Epithelial cell of esophagus (primary cell): ENCODE measurements at places on chromosomes 2 and 18.

- no peak for DNase-seq
These were observed 17.8 kb downstream of the PDCL3 start for GRCh38 chr2:100580367-100581276.

DNA sequence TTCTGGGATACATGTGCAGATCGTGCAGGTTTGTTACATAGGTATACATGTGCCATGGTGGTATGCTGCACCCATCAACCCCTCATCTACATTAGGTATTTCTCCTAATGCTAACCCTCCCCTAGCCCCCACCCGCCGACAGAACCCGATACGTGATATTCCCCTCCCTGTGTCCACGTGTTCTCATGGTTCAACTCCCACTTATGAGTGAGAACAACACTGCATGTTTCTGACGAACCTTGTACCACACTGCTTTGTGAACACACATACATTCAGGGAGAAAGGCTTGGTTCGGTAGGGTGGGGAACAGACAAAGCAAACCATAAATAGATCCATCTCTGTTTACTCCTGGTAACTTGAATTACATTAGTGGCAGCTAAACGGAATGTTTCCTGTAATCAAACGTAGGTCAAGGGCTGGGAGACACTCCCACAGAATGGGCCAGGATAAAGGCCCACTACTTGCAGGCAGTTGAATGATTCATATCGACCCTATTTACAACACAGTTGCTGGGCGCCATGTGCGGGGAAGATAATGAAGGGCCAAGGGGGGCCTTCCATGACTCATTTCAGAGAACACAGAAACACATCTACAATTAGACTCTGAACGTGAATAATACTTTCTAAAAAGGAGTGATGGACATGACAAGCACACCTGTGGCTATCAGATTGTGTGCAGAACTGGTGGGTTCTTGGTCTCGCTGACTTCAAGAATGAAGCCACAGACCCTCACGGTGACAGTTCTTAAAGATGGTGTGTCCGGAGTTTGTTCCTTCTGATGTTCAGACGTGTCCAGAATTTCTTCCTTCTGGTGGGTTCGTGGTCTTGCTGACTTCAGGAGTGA is 56.8 kb upstream of the KIDINS220 start:
- no peak for DNase-seq

DNA sequence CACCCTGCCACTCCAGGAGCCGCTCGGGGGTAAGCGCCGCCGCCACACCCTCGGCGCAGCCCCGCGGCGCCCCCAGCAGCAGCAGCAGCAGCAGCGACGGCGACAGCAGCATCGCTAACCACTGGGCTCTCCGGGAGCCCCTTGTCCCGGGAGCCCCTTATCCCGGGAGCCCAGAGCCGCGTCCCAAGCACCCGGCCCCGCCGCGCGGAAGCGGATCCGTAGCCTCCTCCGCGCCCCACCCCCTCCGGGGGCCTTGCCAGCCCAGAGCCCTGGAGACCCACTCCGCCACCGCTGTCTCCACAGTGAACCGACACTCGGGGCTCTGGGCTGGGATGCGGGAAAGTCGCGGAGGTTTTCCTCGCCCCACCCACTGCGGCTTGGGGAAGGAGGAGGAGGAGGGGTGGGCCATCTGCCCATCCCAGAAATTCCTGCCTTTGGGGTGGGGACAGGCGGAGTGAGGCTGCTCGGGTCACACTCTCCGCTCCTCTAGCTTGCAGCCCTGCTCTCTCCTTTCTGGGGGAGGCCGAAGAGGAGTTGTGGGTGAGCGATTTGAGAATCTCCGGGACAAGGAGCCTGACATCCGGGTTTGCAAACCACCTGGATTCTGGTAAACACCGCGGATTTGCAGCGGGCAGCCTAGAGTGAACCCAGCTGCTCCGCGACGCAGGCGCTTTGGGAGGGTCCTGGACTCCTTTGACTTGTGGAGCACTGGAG is at the start of gene PLA2R1:
Gene PLA2R1 (minus strand): TSS at position 324 of the 714 bp plus-strand sequence. CDS start 212 bp downstream, at position 112.
- peak; percentile 53 for DNase-seq

DNA sequence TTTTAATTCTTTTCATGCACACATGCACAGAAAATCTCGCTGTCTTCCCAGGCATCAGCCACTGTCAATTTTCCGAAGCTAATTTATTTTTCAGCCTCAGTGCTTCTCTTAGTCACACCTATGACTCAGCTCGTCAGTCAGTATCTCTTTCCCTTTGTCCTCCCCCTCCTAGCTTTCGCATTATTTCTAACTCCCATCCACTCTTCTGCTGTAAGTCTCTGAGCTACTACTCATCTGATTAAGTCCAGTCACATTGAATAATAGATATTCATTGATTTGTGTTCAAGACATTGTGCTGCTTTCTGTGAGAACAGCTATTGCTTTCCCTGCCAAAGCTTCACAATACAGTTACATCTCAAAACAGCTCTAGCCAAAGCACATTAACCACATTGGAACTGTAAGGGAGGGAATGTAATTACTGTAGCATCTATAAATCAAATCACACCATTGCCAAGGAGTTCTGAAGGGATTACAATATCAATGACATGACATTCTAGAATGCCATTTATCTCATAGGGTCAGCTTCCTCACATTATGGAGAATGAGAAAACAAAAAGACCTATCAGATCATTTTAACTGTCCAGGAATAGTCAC is 89.4 kb downstream of the SCN3A start:
- peak; percentile 77 for DNase-seq

DNA sequence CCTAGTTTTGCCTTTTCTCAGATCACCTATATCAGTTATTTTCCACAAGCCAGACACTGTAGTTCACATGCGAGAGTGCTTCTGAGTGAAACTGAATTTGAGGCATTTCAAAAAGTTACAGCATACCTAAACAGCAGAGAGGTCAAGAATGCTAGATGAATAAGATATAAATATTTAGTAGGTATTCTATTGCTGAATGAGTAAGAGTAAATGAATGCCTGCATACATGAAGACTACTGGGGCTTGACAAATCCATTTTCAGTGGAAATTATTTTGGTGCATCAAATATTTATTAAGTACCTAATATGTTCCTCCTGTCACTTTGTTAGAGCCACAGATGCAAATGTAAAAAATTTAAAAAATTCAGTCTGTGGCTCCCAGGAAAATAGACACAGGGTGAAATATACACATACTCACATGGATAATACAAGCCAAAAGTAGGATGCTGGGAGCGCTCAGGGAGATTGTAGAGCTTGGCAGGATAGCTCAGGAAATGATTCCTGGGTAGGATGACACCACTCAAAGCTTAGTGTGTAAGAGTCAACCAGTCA is 27.6 kb upstream of the CDC42EP3 start:
- no peak for DNase-seq

- DNase-seq: peak; percentile 45
These were observed 111.2 kb downstream of the FMNL2 start for GRCh38 chr2:152446213-152446612.

DNA sequence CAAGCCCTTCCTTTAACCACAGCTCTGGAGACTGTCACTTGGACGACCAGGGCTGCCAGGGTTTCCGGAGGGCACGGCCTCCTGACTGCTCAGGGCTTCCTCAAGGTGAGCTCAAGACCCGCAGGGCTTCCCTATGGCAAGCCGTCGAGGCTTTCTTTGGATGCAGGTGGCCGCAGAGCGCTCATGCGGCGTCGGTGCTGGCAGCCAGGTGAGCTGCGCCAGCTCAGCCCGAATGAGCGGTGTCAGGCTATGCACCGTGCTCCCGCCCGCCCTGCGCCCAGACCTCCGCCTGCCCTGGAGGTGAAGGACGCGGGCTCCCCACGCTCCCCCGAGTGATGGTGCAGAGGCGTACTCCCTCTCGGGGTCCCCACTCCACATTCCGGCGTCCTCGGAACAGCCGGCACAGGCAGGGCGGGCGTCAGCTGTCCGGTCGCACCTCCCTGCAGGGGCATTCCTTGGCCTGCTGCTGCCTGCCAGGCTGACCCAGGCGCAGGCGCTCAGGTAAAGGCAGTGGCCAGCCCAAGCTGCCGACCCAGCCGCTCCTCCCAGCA is 20.8 kb upstream of the TUBB6 start:
- peak; percentile 60 for DNase-seq

GRCh38 chr2:210635257-210635656 is 78.9 kb downstream of the CPS1 start:
- no peak for DNase-seq

DNA sequence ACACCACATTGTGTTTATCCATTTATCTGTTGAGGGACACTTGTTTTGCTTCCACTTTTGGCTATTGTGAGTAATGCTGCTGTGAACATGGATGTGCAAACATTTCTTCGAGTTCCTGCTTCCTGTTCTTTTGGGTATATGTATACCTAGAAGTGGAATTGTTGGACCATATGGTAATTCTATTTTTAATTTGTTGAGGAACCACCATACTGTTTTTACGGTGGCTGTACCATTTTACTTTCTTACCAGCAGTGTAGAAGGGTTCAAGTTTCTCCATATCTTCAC is 23.1 kb downstream of the ANXA4 start:
- no peak for DNase-seq

- no peak for DNase-seq
These were observed 2.0 kb downstream of the EIF2AK2 start for GRCh38 chr2:37154785-37155184.

DNA sequence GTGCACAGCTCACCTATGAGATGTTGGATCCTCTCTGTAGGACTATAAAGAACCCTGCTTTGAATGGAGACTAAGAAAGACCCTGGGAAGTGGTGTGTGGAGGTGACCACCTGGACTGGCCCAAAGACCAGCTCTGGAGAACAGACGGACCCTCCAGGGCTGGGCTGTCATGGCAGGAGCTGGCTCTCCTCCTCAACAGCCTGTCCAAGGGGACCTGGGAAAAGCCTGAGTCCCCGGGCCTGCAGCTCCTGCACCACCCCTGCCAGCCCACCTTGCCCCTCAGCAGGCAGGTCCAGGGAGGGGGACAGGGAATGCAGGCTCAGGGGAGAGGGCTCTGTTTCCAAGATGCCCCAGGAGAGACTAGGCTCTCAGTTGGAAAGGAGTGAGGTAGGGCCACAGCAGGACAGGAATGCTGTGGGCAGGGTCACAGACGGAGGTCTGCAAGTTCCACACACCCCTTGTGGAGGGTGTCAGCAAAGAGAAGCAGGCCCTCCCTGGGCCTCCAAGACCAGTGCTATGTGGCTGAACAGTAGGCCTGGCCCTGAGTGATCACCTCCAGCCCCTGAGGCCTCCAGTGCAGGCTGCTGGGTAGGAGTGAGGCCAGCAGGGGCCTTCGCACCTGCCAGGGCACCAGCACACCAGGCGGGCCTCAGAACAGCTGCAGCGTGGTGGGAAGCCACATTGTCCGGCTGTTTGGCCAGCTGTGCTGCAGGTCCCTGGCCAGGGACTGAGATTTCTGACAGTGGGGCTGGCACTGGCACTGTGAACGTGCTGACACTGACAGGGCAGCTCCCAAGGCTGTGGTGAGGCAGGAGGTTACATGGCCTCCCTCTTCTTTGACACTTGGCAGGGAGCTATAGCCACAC is 86.4 kb upstream of the OTOS start:
- DNase-seq: no peak

DNA sequence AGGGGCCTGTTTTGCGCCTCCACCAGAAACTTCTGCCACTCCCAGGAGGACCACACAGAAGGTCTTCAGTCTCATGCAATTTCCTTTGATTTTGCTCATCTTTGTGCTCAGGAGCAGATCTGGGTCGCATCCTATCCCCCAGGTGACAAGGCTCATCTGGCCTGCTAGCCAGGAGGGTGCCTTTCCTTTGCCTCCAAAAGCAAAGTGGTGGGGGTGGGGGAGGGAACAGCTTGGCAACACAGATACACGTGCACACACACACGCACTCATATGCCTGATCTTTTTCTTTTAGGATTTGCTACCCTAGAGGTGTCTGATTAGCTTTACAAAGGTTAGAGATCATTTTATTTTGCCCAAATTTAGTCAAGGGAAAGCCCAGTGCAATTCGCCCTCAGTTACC is 13.8 kb upstream of the SPATA3 start:
- no peak for DNase-seq

GRCh38 chr18:63578357-63578958 is 8.7 kb upstream of the SERPINB13 start:
- peak; percentile 65 for DNase-seq

DNA sequence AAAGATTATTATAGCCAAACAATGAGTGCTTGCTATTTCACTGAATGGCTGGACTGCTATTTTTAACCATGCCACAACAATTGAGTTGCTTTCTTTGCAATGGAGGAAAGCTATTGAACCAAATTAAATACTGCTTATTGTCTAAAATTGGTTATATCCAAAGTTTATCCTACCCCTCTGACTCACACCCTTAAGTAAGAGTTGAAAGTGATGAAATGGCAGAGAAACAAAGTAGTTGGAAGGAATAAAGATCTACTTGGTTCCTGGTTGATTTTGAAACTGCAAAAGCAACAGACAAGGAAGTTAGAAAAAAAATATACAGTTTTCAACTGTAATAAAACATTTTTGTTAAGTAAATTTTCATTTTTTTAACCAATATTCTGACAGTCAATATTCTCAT is 47.5 kb downstream of the EML4 start:
- DNase-seq: peak; percentile 45

DNA sequence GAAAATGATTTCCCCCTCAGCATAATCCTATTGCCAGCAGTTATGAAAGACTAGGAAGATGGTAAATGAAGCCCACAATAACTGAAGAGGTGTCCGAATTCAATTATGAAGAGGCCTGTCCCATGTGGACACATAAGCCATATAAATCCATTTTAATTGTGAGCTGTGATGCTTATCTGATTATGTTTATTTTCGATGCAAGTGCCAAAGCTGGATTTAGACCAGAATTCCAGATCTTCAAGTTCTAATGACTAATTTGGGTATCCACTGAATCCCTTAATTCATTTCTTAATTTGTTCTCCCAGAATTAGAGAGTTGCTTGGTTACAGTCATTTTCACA is 24.5 kb downstream of the SPATS2L start:
- DNase-seq: no peak

DNA sequence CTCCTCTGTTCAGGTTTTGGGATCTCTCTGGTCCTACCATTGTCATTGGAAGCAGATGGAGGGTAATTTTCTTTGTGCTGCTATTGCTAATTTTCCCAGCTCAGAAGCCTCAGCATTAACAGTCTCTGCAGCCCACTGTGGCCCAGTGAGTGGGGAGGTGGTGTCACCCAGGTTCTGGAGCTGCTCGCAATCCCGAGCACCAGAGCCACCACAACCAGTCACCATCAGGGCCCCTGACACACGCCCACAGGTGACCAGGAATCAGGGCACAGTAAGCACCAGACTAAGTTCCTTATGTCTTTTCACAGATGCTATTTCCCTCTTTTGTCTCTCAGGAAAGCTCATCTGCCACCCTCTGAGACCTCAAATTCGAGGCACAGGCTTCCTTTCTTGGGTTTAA is 87.9 kb downstream of the SEPTIN10 start:
- no peak for DNase-seq

- peak; percentile 69 for DNase-seq
These were observed 77.6 kb upstream of the CRIM1 start for GRCh38 chr2:36277881-36278523.

DNA sequence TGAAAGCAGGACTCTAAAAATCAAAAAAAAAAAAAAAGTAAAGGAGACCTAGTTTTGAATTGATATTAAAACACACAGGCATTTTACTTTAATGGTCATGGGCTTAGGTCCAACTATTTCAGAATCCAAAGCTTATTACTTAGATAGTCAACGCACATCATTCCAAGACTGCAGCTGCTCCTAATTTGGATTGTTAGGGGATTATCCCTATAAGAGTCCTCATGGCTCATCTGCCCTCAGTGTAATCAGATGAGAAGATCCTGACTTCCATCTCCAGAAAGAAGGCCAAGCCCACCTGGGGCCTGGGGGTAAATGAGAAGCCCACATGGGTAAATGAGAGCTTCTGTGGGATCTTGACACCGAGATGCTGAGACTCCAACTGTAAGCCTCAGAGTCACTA is 424.2 kb downstream of the NRXN1 start:
- DNase-seq: no peak

GRCh38 chr2:54590216-54591120 is 133.0 kb upstream of the EML6 start:
- DNase-seq: peak; percentile 41
